ENCODE measurements at places on chromosomes 2 and 18.

GRCh38 chr18:59357928-59358327 is 1.1 kb downstream of the LMAN1 start:
- peak; percentile 26 for DNase-seq

- DNase-seq, result no peak
Measured at GRCh38 chr2:157587576-157587975, 41.1 kb downstream of the ACVR1C start.

- DNase-seq, result no peak
Measured at GRCh38 chr2:119059940-119060339, 98.6 kb downstream of the C1QL2 start.

GRCh38 chr2:222477962-222478608 is 53.7 kb downstream of the SGPP2 start:
- no peak for DNase-seq

- DNase-seq, result peak; percentile 73
Measured at GRCh38 chr18:59660786-59661743, 36.2 kb downstream of the CCBE1 start.

DNA sequence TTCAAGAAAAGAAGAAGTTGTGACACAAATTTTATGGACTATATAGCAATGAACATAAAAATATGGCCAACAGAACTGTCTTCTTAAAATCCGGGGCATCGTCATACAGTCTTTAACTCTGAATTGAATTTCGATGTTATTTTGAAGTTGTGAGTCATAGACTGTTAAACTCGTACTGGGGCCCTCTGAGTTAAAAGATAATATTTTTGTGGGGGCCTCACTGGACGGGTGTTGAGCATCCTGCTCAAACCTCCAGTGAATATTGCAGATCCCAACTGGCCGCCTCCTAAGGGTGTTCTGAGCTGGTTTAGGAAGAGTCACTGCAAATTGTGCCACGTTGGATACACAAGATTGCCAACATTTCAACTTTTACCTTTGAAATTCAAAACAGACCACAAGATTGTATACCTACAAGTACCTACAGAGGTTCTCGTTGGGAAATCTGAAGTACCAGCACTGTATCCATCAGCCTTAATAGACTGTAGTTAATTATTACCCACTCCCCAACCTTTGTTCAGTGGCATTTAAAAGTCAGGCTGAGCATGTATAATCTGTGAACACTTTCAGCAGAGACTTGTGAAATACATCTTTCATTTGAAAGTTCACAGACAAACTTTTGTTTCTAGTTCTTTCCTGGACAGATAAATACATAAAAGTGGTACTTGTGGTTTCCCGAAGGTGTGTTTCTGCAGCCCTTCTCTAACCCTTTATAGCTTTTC is 27.8 kb downstream of the KLHL23 start:
- DNase-seq, result no peak

DNA sequence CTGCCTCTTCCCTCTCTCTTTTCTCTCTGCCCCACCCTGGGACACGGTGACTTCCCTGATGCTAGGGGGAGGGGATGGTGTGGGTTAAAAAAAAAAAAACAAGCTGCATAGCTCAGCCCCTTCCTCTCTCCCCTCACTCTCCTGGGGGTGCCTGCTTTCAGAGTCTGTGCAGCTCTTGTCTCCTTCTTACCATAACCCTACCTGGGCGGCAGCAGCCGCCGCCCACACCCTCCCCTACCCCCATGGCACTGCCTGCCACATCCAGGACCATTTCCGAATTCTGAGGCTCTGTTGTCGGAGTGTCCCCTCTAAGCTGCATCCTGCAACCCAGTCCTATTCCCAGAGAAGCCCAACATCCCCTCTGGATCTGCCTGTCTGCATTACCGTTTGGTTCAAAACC is 16.0 kb downstream of the TTC32 start:
- DNase-seq, result no peak

DNA sequence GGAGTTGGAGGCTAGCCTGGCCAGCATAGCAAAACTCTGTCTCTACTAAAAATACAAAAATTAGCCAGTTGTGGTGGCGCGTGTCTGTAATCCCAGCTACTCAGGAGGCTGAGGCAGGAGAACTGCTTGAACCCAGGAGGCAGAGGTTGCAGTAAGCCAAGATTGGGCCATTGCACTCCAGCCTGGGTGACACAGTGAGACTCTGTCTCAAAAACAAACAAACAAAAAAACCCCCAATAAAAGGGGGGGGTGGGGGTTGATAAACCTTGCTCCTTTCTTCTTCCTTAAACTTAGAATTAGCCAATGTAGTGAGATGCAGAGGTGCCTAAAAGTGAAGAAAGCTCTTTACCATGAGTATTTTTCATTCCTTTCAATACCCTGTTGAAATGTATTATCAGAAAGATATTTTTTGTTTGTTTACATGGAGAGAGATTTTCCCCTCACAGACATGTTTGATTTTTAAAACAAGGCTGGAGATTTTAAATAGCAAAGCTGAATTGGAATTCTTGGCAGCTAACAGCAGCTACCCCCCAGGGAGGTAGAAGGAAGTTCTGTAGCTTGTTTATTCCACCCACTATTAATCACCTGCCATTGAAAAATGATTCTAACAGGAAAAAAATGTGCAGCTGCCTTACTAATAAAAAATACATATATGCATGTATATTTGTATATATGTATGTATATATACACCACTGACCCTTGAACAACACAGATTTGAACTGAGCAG is 48.6 kb downstream of the GYPC start:
- peak; percentile 55 for DNase-seq

DNA sequence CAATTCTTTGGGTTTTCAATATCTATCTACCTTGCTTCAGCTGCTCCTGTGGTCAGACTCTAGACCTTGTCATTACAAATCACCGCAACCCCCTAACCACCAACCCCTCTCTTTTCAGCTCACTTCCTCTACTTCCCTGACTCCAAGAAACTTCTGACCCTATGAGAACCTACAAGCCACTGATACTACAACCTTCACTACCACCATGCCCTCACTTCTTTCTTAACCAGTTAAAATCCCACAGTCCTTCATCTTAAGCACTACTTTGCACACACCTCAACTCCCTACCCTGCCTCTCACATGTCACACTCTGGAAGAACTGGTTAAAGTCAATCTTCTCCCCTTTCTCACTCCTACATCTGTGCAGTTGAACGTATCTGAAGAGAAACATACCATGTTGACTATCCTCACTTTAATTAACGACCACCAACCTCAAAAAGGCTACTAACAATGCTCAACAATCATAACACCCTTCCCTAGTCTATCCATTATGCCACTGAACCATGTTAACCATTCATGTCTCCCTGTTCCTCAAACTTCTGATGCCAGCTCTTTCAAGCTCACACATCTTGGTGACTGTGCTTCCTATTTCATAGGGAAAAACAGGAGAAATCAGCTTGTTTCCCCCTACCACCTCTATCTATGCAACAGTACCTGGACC is 12.6 kb downstream of the EIF2AK3 start:
- DNase-seq, result no peak

- peak; percentile 4 for DNase-seq
Measured at GRCh38 chr18:60389314-60389713, 16.7 kb upstream of the MC4R start.

GRCh38 chr2:2636813-2637212 is 305.7 kb upstream of the MYT1L start:
- DNase-seq, result no peak

DNA sequence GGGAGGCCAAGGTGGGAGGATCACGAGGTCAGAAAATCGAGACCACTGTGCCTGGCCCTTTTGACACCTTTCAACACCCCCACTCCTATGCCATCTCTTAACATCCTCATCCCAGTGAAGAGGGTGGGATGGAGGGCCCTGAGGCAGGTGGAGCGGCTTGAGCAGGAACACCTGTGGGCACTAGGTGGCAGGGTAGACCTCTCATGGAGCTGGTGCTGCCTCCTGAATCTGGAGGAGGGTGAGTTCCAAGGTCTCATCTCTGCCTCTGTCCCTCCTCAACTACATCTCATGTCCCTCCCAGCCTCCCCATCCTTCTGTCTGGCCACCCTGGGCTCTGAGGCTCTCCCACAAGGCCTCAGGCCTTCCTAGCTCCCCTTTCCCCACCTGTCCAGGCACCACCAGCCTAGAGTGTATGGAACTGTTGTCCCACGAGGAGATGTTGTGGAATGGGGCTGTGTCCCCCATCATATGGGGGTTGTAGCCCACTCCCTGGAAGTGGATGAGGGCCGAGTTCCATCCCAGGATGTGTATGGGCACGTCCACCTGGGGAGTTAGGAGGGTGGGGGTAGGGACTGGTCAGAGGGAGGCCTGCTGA is 17.0 kb upstream of the CRYBA2 start:
- DNase-seq, result no peak

DNA sequence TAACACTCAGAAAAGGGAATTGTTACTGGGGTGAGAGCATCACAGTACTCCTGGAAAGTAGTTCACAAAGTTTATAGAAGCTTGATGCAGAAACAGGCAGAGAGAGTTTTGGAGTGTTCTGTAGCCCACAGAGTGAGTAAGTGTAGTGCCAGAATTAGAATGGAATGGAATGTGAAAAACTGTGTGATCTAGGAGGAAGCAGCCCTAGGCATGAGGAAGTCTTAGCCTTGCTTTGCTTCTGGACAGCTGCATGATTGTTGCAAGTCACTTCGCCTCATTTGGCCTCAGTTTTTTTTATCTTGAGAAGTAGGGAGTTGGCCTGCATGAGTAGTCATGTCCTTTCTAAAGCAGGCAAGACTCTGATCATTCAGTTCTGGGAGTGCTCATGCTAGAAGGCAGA is 10.9 kb downstream of the SERPINB12 start:
- peak; percentile 37 for DNase-seq

GRCh38 chr18:77959248-77959647 is 709.6 kb downstream of the GALR1 start:
- DNase-seq, result no peak

GRCh38 chr2:169778446-169778845 is 20.2 kb upstream of the SSB start:
- DNase-seq, result no peak

DNA sequence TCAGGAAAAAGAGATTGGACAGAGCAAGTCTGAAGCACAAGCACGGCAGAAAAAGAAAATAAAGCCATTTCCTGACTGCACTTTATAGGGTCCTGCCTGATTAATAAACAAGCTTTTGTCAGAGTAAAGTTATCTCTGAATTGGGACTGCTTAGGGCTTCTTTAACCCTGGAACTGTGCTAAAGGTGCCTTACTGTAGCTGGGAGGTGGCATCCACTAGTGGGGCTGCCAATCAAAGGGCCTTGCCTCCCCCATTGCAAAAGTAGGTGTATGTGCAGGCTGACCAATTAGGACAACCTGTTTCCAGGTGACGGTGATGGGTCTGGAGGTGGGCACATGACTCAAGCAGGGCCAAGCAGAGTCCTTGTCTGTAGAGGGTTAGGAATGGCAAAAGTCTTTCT is 57.4 kb upstream of the RAPH1 start:
- DNase-seq, result no peak

DNA sequence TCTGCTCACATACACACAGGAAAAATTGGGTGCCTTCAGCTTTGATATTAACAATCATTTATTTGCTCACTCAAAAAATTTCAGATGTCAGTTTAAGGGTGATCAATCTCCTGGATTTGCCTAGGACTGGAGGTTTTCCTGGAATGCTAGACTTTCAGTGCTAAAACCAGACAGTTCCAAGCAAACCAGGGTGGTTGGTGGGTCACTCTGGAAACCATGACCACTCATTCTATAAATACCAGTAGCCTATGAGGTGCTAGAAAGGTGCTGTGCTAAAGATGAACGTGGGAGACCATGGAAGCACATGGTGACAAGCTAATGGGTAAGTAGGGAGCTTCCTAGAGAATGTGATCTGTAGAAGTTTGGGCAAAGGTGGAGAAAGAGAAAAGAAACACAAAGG is 25.4 kb upstream of the STPG4 start:
- no peak for DNase-seq

GRCh38 chr2:177816766-177817165 is 255.8 kb downstream of the PDE11A start:
- DNase-seq, result no peak

GRCh38 chr2:220916931-220917330 is 655.2 kb downstream of the EPHA4 start:
- no peak for DNase-seq

DNA sequence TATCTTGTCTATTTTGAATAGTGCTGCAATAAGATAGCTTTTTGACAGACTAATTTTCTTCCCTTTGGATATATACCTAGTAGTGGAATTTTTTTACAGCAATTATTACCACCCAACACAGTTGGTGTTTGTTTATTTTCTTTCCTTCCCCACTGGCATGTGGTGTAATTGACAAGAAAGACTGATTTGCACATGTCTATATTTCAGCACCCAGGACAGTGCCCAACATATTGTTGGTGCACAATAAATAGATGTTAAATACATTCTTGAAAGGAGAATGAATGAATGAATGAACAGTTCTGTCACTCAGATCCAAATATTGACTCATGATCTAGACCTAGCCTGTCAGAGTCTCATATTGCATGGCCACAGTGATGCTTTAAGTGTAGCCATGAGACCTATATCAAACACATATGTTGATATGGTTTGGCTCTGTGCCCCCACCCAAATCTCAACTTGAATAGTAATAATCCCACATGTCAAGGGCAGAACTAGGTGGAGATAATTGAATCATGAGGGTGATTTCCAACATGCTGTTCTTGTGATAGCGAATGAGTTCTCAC is 538.2 kb downstream of the NYAP2 start:
- no peak for DNase-seq

DNA sequence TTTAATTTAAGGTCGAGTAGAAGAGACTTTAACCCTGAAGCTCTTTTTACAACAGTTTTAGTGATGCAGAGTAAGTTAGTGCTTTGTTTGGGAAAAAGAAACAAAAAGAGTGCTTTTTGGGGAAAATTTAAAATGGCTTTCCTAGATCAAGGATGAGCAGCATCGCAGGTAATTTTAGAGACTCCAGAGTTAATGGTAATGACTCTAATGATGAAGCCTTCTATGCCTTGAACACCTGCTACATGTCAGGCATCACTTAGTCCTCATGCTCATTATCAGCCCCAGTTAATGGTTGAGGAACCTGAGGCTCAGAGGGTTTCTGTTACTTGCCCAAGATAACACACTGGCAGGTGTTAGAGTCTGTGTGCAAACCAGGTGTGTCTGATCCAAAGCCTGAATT is 167.8 kb downstream of the ACOXL start:
- DNase-seq, result no peak

- no peak for DNase-seq
Measured at GRCh38 chr2:26521913-26522180, 43.9 kb upstream of the OTOF start.

GRCh38 chr2:127373362-127374083 is 14.3 kb downstream of the MAP3K2 start:
- no peak for DNase-seq
